ENCODE measurements at places on chromosomes 6 and 20. TPM values are rescaled to one million over a fixed set of nuclear protein-coding genes. Genes with fewer than 3 reads are reported as not detected.

Gene RING1
- 23.9 TPM for total RNA-seq

Gene TMEM244
- total RNA-seq: not detected

Gene EMILIN3
- total RNA-seq: not detected

Gene SIRPB1
- 1.0 TPM for total RNA-seq

Gene MUC22
- total RNA-seq: not detected

Gene PRL
- total RNA-seq: not detected

Gene MYCT1
- total RNA-seq: 104 TPM

Gene GGTLC1
- not detected for total RNA-seq

Gene GHRH
- not detected for total RNA-seq

Gene GRIK2
- not detected for total RNA-seq

Gene SLC52A3
- total RNA-seq: not detected
